ENCODE measurements at places on chromosomes 2 and 18.

DNA sequence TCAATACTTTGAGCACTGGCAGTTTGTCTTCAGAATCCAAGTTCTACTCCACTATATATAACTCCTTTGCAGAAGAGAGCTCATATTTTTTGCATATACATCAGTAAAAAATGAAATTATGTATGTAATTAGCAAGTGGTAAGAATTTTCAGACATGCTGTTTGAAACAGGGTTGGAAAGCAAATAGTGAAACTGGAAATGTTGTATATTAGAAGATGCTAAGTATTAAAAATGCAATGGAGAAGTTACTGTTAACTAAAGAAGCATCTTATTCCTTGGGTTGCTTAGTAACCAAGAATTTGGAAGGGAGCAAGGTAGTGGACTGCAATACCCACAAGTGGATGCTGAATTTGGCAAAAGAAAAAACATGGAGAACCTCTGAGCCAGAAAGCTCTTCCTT lies 88.6 kb upstream of the DLGAP1 start:
- DNase-seq: no peak

DNA sequence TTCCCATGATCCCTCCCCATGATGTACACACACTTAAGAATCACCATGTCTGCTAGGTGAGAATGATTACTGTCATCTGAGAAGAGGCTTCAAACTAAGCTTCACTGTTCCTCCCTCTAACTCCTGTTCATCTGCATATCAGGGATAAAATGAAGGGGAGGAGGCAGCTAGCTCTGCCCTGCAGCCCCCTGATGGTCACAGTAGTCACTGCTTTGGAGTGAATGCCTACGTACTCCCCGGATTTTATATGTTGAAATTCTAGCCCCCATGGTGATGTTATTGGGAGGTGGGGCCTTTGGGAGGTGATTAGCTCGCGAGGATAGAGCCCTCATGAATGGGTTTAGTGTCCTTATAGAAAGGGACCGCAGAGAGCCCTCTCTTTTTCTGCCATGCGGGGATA lies 156.4 kb downstream of the NCKAP5 start:
- no peak for DNase-seq

DNA sequence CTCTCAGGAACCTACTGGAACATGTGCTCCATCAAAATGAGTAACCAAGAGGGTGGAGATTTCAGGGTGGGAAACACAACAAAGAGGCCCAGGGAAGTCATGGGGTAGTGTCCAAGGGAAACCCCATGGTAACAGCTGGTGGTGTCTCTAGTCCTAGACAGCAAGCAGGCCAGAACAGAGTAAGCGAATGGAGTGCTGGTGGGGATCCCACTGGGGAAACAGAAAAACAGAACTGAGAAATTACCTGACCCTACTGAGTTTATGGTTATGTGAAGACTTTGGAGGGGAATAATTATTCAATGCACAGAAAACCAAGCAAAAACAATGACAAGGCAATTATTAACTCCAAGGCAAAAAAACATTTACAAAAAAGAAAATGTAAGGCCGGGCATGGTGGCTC lies 16.9 kb downstream of the ERCC3 start:
- no peak for DNase-seq

- DNase-seq: no peak
These were observed 3.4 kb downstream of the ZNF521 start for GRCh38 chr18:25348386-25349130.

DNA sequence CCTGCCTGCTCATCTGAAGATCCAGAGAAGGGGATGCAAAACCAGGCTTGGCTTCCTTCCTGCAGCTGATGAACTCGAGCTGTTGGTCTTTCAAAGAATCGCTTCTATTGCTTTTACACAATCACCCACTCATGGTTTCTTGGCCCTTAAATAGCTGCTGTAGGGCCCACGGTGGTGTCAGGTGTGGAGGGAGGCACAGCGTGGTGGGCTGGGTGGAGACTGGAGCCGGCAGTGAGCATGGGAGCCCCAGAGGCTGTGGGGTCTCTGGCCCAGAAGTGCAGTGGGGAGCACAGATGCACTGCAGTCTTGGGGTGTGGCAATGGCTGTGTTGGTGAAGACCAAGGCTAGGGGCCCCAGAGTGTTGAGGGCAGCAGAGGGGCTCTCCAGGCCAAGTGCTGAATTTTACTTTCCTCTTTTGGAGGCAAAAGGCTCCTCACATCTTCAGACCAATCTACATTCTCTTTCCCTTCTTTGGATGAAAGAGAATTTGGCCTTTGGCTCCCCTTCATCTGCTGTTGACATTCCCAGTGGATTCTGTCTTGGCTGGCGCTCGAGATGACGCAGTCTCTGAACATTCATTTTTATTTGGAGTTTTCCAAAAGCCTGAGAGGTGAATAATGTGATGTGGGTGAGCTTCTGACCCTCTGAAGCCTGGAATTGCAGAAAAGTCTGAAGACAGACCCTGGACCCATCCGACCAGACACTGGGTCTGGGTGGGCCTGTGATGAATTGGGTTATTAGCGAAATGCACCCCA lies 70.1 kb upstream of the ASB18 start:
- peak; percentile 31 for DNase-seq

GRCh38 chr2:162537651-162538050 lies 193.7 kb downstream of the GCA start:
- no peak for DNase-seq

GRCh38 chr2:227846831-227847230 lies 24.6 kb upstream of the DAW1 start:
- no peak for DNase-seq

- peak; percentile 34 for DNase-seq
These were observed 150.7 kb upstream of the DLX2 start for GRCh38 chr2:172253190-172254052.

- DNase-seq: no peak
These were observed 58.2 kb upstream of the DYNC1I2 start for GRCh38 chr2:171629113-171629512.

DNA sequence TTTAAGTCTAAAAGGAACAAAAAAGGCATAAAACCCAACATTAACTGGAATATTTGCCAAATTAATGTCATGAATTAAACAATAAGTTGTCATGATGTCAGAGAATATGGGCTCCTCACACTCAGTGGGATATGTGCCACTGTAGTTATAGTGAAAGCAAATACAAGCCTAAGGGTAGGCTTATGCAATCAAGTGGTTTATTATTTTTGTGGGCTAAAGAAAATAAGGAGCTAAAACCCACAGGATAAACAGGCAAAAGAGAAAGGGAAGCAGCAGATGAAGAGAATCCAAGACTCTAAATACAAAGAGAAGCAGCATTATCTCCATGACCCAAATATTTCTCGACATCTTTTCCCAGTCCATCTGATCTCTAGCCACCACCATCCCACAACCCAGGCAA lies 17.5 kb downstream of the YWHAQ start:
- no peak for DNase-seq

GRCh38 chr2:35989503-35989902 lies 366.1 kb upstream of the CRIM1 start:
- DNase-seq: no peak

DNA sequence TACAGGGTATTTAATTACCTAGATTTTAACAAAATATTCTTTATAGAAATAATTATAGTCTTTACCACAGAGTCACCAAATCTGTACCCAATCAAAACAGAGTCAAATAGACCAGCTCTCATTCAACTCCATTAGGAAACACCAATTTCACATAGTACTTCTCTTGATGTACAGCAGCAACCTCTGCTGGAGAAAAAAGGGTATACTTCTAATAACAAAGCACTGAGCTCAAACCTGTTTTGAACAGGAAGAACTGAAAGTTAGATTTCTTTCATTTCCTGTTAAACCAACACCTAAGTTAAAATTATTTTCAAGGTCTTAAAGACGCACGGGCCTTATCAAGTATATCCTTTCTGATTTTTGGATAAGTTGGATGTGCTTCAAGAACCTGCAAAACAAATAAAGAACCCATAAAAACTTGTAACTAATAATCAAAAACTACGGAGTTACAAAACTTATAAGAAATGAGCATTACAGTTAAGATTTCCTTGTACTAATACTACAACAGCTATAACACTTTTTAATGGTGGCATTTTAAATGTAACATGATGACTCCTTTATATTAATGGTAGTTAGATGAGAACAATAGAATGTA lies 79.0 kb downstream of the TTC21B start:
- peak; percentile 36 for DNase-seq

- no peak for DNase-seq
These were observed 31.8 kb upstream of the KCNF1 start for GRCh38 chr2:10879624-10880585.

GRCh38 chr18:13606604-13607254 lies 119.6 kb downstream of the FAM210A start:
- no peak for DNase-seq

GRCh38 chr2:191845876-191846514 lies 893 bp downstream of the CAVIN2 start:
- no peak for DNase-seq

GRCh38 chr2:224248944-224249371 lies 152.9 kb downstream of the FAM124B start:
- no peak for DNase-seq

GRCh38 chr2:65331336-65332025 lies 100.9 kb downstream of the SPRED2 start:
- no peak for DNase-seq

GRCh38 chr2:208142925-208143799 lies 2.8 kb downstream of the CRYGB start:
- DNase-seq: no peak

GRCh38 chr2:226607379-226607778 lies 192.2 kb downstream of the IRS1 start:
- DNase-seq: no peak

Data from muscle of back (tissue), 13 donors.